AG10803 (cell line): ENCODE measurements at places on chromosomes 7 and 10.

DNA sequence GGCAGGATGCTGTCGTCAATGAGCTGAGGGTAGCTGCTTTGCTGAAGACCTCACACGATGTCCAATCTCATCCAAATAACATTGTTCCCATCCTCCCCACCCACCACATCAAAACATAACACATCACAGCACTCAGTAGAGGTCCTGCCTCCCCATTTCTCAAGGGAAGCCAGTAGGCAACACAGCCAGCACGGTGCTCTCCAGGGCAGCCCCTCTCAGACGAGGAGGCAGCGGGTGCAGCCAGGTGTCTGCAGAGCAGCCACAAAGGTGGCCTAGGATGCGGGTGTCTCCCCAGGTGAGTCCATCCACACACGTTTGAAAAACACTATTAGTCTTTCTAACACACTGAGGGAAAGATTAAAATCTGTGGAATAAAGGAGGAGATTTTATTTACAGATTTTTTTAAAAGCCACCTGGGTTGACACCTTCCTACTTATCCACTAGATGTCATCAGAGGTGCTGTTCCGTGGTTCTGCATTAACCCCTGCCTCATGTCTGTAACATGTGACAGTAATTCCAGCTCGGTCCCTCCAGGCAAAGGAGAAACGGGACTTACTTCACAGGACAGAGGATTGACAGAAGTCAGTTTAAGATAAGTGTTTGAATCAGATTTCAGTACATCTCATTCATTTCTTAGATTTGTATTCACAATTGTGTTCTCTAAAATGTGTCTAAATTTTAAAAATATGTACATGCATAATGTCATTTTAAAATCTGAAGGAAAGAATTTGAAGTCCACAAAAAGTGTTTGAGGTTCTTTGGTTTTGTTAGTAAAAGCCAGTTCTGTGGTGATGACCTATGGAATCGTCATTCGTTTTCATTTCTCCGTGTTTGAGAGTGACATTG, 68.0 kb downstream of the LANCL2 start:
- DNase-seq = peak; percentile 47

GRCh38 chr10:76236356-76236755, 804.9 kb downstream of the LRMDA start:
- no peak for DNase-seq

- DNase-seq = no peak
These were observed 19.7 kb upstream of the CCDC6 start for GRCh38 chr10:59926086-59926485.

DNA sequence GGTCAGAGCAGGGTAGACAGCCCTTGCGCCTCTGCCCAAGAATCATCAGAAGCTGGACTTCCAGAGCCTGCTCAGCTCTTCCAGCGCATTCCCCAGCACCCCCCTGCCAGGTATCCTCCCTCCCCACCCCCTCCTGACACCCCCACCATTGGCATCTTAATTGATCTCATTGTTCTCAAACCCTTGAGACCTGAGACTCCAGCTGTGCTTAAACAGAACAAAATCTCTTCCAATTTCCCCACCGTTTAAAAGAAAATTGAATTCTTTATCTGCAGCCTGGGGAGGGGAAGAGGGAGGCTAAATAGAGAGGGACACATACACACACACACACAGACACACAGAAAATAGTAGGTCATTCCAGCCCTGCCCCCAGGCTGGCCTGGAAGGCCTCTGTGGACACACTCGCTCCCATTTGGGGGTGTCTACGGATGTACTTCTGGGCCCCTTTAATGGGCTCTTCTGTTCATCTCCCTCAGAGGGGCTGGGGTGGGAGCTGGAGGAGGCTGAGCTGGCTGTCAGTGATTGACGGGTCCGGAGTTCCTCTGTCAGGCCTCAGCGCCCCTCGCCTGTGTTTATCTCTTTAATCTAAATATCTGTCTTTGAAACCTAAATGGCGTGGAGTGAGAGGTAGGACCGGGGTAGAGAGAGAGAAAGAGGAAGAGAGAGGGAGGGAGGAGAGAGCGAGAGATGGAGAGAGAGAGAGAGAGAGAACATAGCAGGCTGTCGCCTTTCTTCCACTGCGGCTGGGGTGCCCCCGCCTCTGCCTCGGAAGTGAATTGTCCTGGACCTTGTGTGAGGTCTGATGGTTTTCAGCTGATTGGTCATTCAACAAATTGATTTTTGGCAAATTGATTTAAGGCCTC, 61.7 kb downstream of the C10orf105 start:
- DNase-seq = no peak

DNA sequence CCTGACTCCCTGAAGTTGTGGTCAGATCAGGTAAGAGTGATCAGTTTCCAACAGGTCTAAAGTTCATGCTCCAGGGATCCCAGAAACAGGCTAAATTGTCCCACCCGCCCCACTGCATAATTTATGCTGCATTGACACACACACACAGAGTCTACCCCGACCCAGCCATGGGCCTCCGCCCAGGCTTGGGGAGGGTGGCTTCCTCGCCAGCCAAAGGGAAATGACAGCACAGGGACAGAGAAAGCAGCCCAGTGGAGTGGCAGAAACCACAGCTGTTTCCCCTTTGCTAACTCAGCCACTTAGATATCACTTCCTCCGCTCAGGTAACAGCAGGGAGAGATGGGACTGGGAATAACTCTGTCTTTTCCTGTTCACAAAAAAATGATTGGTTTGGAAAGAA, 9.4 kb downstream of the SH3PXD2A start:
- no peak for DNase-seq
